Colonic mucosa (tissue), 4 donors: ENCODE measurements at places on chromosomes 3 and 15.

GRCh38 chr3:170732660-170733245, 137.2 kb downstream of the RPL22L1 start:
- no peak overlapping the region for H3K4me3 ChIP-seq
- DNase-seq: no peak
- no peaks in the 10 kb centered on the region for H3K36me3 ChIP-seq
- H3K4me1 ChIP-seq: no peaks in the 10 kb centered on the region

- H3K4me1 ChIP-seq: no peaks in the 10 kb centered on the region
- H3K27me3 ChIP-seq: no peaks in the 10 kb centered on the region
- DNase-seq: no peak
- no peaks in the 10 kb centered on the region for H3K36me3 ChIP-seq
- H3K27ac ChIP-seq: no peak overlapping the region
- no peak overlapping the region for H3K4me3 ChIP-seq
Observed at GRCh38 chr3:124514683-124515082, 215.6 kb upstream of the UMPS start.

- no peaks in the 10 kb centered on the region for H3K36me3 ChIP-seq
- H3K27ac ChIP-seq: no peak overlapping the region
- no peaks in the 10 kb centered on the region for H3K4me1 ChIP-seq
- DNase-seq: no peak
Observed at GRCh38 chr3:13886593-13887129, 6.8 kb upstream of the WNT7A start.

- H3K27me3 ChIP-seq: no peaks in the 10 kb centered on the region
- H3K4me3 ChIP-seq: no peak overlapping the region
- no peaks in the 10 kb centered on the region for H3K36me3 ChIP-seq
- no peak overlapping the region for H3K27ac ChIP-seq
- no peaks in the 10 kb centered on the region for H3K4me1 ChIP-seq
Observed at GRCh38 chr3:47288966-47289910, 6.5 kb downstream of the KLHL18 start.

DNA sequence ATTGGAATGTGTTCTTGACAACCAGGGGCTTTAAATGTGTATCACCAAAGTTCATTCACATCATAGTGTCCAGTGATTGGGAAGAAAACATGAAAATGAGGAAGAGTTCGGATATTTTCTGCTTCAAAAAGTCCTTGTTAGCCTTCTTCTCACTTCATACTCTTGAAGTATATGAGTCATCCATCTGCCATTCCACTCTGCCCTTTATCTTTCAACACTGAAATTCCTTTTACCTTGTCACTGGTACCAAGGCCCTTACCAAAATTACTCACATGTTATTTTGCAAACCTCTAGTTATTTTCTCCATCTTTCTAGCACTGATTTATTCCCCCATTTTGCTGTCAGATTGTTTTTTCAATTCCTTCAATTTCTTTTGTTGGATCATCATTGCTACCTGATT, 32.5 kb downstream of the OR5H15 start:
- DNase-seq: no peak
- no peak overlapping the region for H3K27ac ChIP-seq
- H3K4me3 ChIP-seq: no peak overlapping the region
- H3K36me3 ChIP-seq: no peaks in the 10 kb centered on the region

DNA sequence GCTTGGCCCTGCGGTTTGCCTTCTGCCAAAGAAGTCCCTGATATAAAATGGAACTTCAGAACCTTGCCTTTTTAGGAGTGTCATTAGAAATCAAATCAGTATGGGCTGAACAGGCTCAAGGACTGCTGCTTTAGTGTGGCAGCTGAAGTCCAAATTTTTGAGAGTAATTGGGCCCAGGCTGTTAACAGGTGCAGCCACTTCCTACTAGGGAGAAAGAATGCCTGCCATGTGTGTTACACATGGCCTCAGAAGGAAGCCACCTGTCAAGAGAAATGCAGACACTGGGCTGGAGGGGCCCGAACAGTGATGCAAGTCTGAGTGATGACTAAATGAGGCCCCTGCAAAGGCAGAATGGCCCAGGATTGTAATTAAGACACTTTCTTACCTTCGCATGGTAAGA, 786.7 kb upstream of the CFAP20DC start:
- no peaks in the 10 kb centered on the region for H3K27me3 ChIP-seq
- H3K27ac ChIP-seq: no peak overlapping the region
- H3K36me3 ChIP-seq: no peaks in the 10 kb centered on the region

DNA sequence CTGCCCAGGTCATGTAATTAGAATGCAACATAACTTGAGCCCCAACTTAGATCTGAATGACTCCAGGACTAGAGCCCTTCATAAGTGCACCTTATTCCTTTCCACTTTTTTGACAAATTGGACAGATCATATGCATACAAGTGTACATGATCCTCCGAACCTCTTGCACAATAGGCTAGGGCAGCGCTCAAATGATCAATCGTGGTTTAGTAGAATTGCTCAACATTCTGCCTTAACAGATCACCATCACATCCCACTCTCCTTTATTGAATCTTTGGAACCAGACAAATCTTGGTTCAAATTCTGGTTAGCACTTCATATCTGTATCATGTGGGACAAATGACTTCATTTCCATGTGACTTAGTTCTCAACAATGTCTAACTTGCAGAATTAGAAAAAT, 106.8 kb upstream of the CDIN1 start:
- H3K4me3 ChIP-seq: no peak overlapping the region
- no peaks in the 10 kb centered on the region for H3K36me3 ChIP-seq
- no peaks in the 10 kb centered on the region for H3K27me3 ChIP-seq
- DNase-seq: no peak
- H3K4me1 ChIP-seq: no peaks in the 10 kb centered on the region

GRCh38 chr3:42826141-42826540, 16.9 kb downstream of the ACKR2 start:
- H3K27ac ChIP-seq: no peak overlapping the region
- no peak overlapping the region for H3K4me3 ChIP-seq
- H3K4me1 ChIP-seq: no peaks in the 10 kb centered on the region
- no peaks in the 10 kb centered on the region for H3K36me3 ChIP-seq
- H3K27me3 ChIP-seq: no peaks in the 10 kb centered on the region

DNA sequence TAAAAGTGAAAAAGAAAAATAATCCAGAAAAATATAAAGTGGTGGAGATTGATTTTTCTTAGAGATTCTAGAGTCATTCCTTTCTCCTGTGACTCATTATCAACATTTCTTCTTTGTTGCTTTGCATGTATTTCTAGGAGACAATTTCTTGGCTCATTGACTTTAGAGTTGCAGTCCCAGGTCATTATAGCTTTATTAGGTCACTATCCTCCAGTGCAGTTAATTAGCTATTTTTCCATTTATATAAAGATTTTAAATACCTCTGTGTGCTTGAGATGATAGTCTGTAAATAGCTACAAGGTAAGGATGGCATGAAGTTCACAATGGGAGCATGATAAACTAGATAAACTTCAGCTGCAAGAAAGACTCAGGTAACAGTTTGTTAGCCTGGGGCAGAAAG, at the start of gene OR4F15:
OR4F15 (plus strand) TSS at position 301 of the 400 bp plus-strand sequence. CDS start 5,985 bp downstream, outside the sequence.
- no peaks in the 10 kb centered on the region for H3K4me1 ChIP-seq
- no peaks in the 10 kb centered on the region for H3K27me3 ChIP-seq
- H3K36me3 ChIP-seq: no peaks in the 10 kb centered on the region
- no peak within 1 kb of the TSS for H3K27ac ChIP-seq
- no peak within 1 kb of the TSS for H3K4me3 ChIP-seq

DNA sequence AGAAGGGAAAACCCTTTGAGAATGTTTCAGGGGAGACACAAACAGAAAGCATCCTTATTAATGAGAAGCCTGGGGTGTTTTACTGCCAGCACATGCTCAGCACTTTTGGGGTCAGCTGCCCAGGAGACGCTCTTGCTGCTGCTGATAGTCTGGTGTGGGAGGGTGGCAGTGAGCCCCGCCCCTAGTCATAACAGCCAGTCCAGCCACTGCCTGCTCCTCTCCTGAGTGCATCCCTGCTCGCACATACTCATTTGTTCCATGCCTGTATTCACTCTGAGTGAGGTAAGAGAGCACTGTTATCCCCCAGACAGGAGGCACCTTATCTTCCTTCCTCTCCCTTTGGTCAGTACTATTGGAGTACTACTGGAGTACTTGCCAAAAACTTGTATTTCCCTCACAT, 101.3 kb downstream of the ETFA start:
- no peak overlapping the region for H3K4me3 ChIP-seq
- H3K27ac ChIP-seq: no peak overlapping the region
- H3K4me1 ChIP-seq: no peaks in the 10 kb centered on the region
- no peaks in the 10 kb centered on the region for H3K27me3 ChIP-seq

DNA sequence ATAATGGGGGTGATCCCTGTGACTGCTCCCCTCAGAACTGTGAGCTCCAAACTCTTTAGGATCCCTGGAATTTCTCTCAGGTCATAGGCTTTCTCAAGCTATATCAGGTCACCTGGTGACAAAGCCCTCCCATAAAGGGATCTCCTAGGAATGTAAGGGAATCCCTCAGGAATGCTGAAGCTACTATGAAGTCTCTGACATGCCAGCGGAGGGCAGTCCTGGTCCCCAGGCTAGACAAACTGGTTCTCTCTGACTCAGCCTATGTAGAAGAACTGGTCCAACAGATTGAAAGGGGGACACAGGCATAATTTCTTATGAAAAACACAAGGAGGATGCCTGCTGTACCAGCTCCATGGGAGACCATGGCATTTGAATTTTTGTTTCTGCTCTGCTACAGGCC, 6.7 kb downstream of the LPCAT4 start:
- DNase-seq: no peak
- no peak overlapping the region for H3K4me3 ChIP-seq
- peaks cover 5% of the 10 kb centered on the region for H3K4me1 ChIP-seq
- H3K36me3 ChIP-seq: peaks cover 15% of the 10 kb centered on the region
- H3K27ac ChIP-seq: peak overlapping the region; percentile 15

DNA sequence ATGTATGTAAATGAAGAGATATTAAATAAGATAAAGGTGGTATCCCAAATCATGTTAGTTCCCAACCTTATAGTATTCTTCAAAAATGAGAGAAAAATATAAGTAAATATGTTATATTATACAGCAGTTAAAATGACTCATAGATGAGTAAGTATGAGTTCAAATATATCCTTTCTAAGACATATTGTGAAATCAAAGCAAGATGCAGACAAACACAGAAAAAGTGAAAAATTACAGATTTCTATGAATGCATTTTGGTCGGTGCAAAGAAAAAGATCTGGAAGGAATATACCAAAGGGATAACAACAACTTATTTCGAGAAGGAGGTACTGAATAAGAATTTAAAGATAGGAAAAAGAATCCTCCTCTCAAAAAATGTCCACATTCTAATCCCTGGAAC, 181.2 kb upstream of the TTC14 start:
- no peaks in the 10 kb centered on the region for H3K4me1 ChIP-seq
- no peak for DNase-seq
- no peaks in the 10 kb centered on the region for H3K36me3 ChIP-seq
- no peak overlapping the region for H3K27ac ChIP-seq
- H3K27me3 ChIP-seq: no peaks in the 10 kb centered on the region

DNA sequence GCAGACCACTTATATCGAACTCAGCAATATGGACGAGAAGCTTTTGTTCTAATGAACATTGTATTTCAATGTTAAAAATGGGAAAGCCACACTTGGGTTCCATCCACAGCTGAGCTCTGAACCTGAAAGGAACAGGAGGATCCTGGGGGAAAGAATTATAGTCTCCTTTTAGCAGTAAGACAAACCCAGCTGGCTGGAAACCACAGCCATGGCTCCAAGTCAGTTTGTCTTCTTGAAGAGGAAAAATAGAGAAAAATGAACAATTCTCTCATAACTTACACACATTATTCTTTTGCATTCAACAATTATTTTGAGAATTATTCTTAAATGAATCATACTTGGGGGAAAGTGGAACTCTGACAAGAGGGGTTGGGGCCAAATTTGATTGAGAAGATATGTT, 149.2 kb upstream of the VEPH1 start:
- H3K27me3 ChIP-seq: no peaks in the 10 kb centered on the region
- H3K36me3 ChIP-seq: no peaks in the 10 kb centered on the region
- no peak for DNase-seq
- H3K27ac ChIP-seq: no peak overlapping the region
- no peak overlapping the region for H3K4me3 ChIP-seq
- no peaks in the 10 kb centered on the region for H3K4me1 ChIP-seq

DNA sequence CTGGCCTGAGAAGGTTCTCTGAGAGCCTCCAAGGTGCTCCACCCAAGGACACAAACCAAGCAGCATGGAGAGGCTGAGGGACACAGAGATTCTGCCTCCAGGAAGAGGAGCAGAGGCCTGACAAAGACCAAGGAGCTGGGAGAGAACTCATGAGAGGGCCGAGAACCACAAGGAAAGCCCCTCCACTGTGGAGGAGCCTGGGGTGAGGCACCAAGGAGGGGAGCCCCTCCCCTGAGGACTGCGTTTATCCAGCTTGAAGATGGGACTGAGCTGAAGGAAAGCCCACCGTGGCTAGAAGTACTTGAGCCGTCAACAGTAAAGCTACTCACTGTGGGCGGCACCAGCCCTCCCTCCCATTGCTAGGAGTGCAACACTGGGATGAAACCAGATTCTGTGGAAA, 63.1 kb upstream of the MEF2A start:
- no peak overlapping the region for H3K4me3 ChIP-seq
- no peak for DNase-seq
- no peaks in the 10 kb centered on the region for H3K4me1 ChIP-seq
- no peak overlapping the region for H3K27ac ChIP-seq
- H3K27me3 ChIP-seq: no peaks in the 10 kb centered on the region

- no peak for DNase-seq
- no peaks in the 10 kb centered on the region for H3K36me3 ChIP-seq
- H3K4me1 ChIP-seq: no peaks in the 10 kb centered on the region
- no peak overlapping the region for H3K4me3 ChIP-seq
- H3K27me3 ChIP-seq: no peaks in the 10 kb centered on the region
Observed at GRCh38 chr15:76503121-76503520, 166.5 kb downstream of the ISL2 start.

DNA sequence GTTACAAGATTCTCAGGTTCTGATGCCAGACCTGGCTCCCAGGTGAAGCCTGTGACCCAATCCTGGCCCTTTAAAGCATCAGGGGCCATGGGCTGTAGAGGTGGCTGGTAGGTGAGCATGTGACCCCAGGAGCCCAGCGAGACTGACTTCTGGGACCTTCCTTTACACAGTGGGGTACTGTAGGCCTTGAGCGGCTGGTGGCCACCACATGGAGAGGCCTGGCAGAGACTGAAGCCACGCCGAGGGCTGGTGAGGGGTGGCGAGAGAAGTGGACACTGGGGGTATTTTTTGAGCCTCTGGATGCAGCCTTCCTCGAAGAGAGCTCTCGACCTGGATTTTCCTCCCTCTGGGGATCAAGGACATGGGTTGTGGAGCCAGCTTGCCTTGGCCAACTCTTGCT, 71.2 kb upstream of the ITGA11 start:
- no peaks in the 10 kb centered on the region for H3K27me3 ChIP-seq
- H3K4me1 ChIP-seq: no peaks in the 10 kb centered on the region
- no peak overlapping the region for H3K4me3 ChIP-seq
- peak; percentile 8 for DNase-seq

- no peak overlapping the region for H3K4me3 ChIP-seq
- no peaks in the 10 kb centered on the region for H3K27me3 ChIP-seq
- H3K4me1 ChIP-seq: peaks cover 7% of the 10 kb centered on the region
Observed at GRCh38 chr3:58497097-58497496, 5.2 kb downstream of the KCTD6 start.

- H3K27me3 ChIP-seq: no peaks in the 10 kb centered on the region
- DNase-seq: no peak
- H3K27ac ChIP-seq: no peak overlapping the region
- H3K4me3 ChIP-seq: peak overlapping the region; percentile 1
- no peaks in the 10 kb centered on the region for H3K4me1 ChIP-seq
Observed at GRCh38 chr15:77568973-77569728, 63.6 kb downstream of the LINGO1 start.
